Progenitor cell of endocrine pancreas (in vitro differentiated cells): ENCODE measurements at places on chromosomes 16 and 17. TPM values are rescaled to one million over a fixed set of nuclear protein-coding genes. Genes with fewer than 3 reads are reported as not detected.

- H3K4me1 ChIP-seq = peaks cover 4% of the 10 kb centered on the region
- no peak overlapping the region for H3K4me3 ChIP-seq
- H3K27me3 ChIP-seq = no peaks in the 10 kb centered on the region
- H3K36me3 ChIP-seq = peaks cover 4% of the 10 kb centered on the region
- no peak overlapping the region for H3K27ac ChIP-seq
These were observed 126.0 kb downstream of the HS3ST3A1 start for GRCh38 chr17:13475574-13476223.

DNA sequence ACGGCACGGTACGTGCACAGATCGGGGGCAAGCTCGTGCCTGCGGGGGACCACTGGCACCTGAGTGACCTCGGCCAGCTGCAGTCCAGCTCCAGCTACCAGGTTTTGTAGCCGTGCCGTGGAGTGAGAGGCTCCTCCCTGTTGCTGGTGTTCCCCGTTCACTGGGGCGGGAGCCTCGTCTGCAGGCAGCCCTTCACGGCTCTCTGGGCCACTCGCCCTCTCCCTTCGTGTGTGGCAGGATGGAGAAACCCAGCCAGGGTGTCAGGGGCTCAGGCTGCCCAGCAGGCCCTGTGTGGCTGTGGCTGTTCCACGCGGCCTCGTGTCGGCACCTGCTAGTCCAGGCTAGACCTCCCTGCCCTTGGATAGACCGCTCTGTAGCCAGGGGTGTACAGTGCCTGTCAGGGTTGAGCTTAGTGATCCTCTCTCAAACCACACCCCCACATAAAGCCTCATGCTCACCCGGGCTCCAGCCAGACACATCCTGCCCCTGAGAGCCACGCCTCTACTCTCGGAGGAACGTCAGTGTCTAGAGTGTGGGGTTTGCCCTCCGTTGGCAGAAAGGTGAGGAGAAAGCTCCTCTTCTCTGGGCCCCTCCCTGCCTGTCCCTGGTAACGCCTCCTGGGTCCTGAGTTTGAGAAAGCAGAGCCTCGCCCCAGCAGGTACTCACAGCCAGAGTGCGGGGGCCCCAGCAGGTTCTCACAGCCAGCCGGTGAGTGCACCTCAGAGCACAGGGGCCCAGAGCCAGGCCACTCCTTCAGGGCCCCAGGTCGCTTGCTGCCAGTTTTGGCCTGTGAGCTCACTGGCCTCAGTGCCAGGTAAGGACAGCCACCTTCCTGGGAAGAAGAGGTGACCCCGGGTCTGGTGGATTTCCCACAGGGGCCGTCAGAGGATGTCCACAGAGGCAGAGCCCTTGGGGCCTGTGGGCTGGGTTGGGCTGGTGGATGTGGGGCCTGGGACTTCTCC, 27.7 kb downstream of the NME3 start:
- no peak for DNase-seq
- H3K36me3 ChIP-seq = no peaks in the 10 kb centered on the region
- no peaks in the 10 kb centered on the region for H3K4me1 ChIP-seq

GRCh38 chr16:88983771-88984687, 7.0 kb upstream of the CBFA2T3 start:
- no peak for DNase-seq
- H3K27me3 ChIP-seq = peaks cover 6% of the 10 kb centered on the region
- H3K36me3 ChIP-seq = no peaks in the 10 kb centered on the region
- no peaks in the 10 kb centered on the region for H3K4me1 ChIP-seq
- H3K27ac ChIP-seq = no peak overlapping the region
- H3K4me3 ChIP-seq = no peak overlapping the region

DNA sequence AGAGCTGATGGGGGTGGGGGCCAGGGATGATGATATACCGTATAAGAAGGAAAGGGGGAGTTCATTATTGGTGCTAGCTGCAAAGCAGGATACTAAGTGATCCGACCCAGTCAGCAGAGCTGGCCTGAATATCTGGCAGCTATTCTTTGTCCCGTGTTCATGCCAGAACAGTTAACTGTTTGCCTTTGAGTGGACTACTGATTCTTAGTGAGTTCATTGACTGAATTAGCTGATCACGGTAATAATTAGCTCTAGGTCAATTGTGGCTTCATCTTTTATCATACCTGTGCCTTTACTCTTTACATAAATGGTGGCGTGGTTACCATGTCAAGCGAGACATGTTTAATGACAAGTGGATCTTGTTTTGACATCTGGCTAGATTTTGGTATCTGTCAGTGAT, 5.3 kb downstream of the KPNB1 start:
- no peak for DNase-seq
- H3K4me3 ChIP-seq = peak overlapping the region; percentile 55
- peaks cover 41% of the 10 kb centered on the region for H3K36me3 ChIP-seq
- peak overlapping the region; percentile 51 for H3K27ac ChIP-seq

DNA sequence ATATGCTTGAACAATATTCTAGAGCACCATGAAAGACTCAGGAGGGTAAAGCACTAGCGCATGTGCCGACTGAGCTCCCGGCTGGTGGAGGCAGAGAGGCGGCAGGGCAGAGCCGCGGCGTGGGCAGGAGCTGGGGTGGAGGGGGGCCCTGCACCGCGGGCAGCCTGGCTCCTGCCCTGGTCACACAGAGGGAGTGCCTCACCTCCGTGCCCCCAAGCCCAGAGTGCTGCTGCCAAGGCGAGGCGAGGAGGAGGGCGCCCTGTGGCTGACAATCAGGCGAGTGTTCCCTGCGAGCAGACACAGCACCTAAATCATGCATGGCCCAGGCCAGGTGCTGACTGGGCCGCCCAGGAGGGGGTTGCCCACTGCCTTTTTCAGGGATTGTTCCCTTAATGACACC, 105.8 kb upstream of the TNRC6C start:
- no peak overlapping the region for H3K4me3 ChIP-seq
- H3K36me3 ChIP-seq = no peaks in the 10 kb centered on the region

GRCh38 chr17:66541461-66542128, 239.2 kb downstream of the PRKCA start:
- H3K4me1 ChIP-seq = peaks cover 5% of the 10 kb centered on the region
- H3K36me3 ChIP-seq = no peaks in the 10 kb centered on the region
- no peak overlapping the region for H3K4me3 ChIP-seq
- no peaks in the 10 kb centered on the region for H3K27me3 ChIP-seq

DNA sequence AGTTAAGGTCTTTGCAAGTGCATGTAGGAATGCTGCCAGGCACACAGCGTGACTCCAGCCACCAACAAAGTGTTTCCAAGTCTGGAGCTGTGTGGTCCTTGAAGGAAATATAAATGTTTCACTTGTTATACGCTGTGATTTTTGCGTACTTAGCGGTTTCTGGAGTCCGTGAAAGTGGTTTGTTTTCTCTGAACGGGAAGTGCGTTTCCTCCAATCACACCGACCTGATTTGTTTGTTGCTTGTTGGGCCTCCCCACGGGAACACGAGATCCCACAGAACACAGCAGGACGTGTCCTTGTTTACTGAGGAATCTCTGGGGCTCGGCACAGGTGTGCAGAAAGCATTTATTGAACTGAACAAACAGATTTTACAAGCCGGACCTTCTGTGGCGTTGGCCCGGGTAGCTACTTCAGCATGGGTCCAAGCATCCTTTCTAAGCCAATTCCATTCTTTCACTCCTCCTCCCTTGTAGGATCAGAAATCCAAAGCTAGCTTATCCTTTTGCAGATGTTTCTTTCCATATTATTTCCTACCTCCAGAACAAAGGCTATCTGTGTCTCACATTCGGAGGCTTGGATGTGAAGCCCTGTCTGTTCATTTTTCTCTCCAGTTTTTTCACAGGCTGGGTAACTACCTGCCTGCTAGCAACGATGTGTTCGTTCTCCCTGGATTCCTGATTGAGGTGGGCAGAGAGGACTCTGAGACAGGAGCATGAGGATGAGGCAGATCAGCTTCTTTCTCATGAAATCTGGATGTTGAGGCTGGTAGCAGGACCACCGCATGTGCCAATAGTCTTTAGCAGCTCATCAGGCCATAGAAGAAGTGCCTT, 44.6 kb downstream of the ABAT start:
- no peak for DNase-seq
- H3K4me1 ChIP-seq = peaks cover 4% of the 10 kb centered on the region
- no peak overlapping the region for H3K4me3 ChIP-seq
- no peak overlapping the region for H3K27ac ChIP-seq
- peaks cover 3% of the 10 kb centered on the region for H3K36me3 ChIP-seq
- H3K27me3 ChIP-seq = no peaks in the 10 kb centered on the region

GRCh38 chr17:4425398-4425797, 8.3 kb upstream of the SPNS3 start:
- no peak for DNase-seq
- H3K36me3 ChIP-seq = no peaks in the 10 kb centered on the region
- no peak overlapping the region for H3K27ac ChIP-seq
- peaks cover 3% of the 10 kb centered on the region for H3K27me3 ChIP-seq
- H3K4me1 ChIP-seq = no peaks in the 10 kb centered on the region

DNA sequence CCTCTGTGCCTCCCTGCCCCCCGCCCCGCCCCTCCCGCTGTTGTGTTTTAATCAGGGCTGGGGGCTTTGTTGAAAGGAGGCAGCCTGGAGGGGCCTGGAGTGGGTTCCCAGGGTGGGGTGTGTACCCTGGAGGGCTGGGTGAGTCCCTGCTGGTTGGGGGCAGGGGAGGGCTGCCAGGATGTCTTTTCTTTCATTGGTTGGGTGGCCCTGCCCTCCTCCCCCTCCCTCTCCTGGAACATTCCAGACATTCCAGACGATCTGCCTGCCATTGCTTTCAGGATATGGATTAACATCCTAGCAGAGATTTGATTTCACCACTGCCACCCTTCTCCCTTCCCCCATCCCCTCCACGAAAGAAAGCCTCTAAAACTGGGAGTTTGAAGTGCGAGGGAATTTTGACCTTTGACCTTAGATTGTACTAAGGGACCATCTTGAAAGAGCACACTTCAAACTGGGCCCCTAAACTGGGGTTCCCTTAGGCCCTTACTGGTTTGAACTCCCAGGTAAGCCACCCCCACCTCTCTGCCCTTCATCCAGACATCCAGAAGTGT, 25.3 kb downstream of the IGF2BP1 start:
- H3K4me1 ChIP-seq = peaks cover 45% of the 10 kb centered on the region
- peak; percentile 51 for DNase-seq
- peak overlapping the region; percentile 16 for H3K4me3 ChIP-seq
- peak overlapping the region; percentile 96 for H3K27ac ChIP-seq
- H3K36me3 ChIP-seq = peaks cover 13% of the 10 kb centered on the region
- no peaks in the 10 kb centered on the region for H3K27me3 ChIP-seq

ATAD5 gene
- 13.4 and 14.0 TPM in 2 replicates for total RNA-seq

IRF8 gene
- 2.0 TPM in 2 replicates for total RNA-seq

CMTM2 gene
- total RNA-seq = 0.58 TPM in 1 of 2 replicates, not detected in the other
